ENCODE measurements at places on chromosomes 6 and 20.

- no peak for DNase-seq
Observed at GRCh38 chr6:5190507-5190906, 70.2 kb downstream of the LYRM4 start.

DNA sequence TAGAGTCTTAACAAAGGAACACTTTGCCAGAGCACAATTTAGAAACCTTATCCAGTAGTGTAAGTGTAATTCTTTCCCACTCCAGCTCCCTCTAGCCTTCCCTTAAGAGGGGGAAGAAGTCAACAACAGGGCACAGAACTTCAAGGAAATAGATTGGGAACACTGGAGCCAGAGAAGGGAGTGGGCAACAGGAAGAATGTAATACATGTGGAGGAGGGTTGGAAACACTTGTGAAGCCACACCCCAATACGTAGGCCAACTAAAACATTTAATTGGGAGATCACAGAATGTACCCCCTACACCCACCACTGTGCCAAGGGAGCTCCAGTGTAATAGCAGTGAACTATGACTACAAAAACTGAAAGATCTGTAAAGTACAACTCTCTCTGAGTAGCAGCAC, 735.7 kb upstream of the HS3ST5 start:
- no peak for DNase-seq

DNA sequence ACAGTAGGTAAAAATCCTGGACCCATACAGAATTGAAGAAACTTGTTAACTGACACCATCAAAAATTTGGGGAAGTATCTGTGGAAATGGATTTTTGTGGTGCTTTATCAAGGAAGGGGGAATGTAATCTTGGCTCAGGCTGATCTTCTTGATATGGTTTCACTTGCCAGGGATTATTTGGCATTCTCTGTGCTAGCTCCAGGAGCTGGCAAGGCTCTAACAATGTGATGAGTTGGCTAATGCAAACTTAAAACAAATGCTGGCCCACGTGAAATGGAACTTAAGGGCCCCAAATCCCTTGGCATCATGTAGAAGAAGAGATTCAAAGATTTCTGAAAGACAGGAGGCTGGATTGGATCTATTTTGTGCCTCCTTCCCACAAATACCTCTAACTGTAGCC, 13.1 kb downstream of the KCNS1 start:
- no peak for DNase-seq

GRCh38 chr6:43376551-43376981, 7.1 kb upstream of the ZNF318 start:
- peak; percentile 43 for DNase-seq

- no peak for DNase-seq
Observed at GRCh38 chr6:142118328-142118727, 14.4 kb upstream of the GJE1 start.
